ENCODE measurements at places on chromosomes 2 and 18. TPM values are rescaled to one million over a fixed set of nuclear protein-coding genes. Genes with fewer than 3 reads are reported as not detected.
A peak's percentile ranks its signal among the peaks of the same experiment; 100 is the strongest.

- no peak for DNase-seq
These were observed 298.4 kb downstream of the NDUFA10 start for GRCh38 chr2:239726631-239727181.

- DNase-seq: peak; percentile 82
These were observed 54.6 kb downstream of the ZFP36L2 start for GRCh38 chr2:43171789-43172188.

The TMEM198 gene
- 2.6 TPM for total RNA-seq

GRCh38 chr18:23967321-23968089 lies 47.0 kb upstream of the TTC39C start:
- DNase-seq: no peak

The CYP26B1 gene
- 4.4 TPM for total RNA-seq

DNA sequence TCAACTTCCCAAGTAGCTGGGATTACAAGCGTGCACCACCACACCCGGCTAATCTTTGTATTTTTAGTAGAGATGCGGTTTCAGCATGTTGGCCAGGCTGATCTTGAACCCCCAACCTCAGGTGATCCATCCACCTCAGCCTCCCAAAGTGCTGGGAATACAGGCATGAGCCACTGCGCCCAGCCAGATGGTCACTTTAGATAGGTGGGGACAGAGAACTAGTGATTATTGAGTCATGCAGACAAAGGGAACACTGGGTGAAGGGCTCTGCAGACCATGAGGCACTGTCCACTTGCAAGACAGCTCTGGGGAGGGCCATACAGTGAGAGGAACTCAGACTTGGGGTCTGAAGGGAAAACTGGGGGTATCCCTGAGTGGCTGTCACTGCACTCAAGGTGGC lies 58.4 kb upstream of the POMC start:
- no peak for DNase-seq

DNA sequence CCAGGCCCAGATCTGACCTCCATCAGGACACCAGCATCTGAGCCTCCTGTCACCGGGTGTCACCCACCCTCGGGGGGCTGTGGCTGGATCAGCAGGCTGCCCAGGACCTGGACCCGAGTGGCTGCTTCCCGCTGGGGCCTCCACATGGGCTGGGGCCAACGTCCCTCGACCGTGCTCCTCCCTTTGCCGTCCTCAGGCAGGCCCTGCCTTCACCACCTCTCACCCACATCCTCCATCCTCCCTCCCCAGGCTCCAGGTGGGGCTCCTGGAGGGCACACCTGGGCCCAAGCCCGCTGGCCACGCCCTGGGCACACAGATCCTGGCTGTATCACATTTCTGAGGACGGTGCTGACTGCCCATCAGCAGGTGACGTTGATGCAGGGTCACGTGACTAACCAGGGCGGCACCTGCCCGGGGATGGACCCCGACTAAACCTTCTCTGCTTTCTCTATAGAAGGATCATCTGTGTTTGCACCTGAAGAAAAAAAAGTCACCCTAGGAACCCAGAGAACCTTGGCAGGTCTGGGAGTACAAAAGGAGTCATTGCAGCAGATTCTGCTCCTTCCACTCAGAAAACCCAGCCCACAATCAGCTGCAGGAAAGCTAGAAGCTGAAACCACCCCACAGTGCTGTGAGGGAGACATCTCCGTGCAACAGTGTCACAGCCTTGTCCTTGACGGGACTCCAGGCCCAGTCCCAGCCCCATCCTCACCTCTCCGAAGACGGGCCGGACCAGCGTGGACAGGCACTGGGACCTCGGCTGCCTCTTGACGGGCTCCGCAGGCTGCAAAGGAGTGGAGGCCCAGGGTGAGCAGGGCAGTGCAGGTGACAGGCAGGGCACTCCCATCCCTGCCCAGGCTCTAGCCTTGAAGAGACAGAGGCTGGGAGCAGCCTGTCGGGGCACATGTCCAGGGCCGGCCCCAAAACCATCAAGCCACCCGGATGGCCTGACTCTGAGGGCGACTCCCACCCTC lies 11.2 kb downstream of the STK25 start:
- DNase-seq: no peak

DNA sequence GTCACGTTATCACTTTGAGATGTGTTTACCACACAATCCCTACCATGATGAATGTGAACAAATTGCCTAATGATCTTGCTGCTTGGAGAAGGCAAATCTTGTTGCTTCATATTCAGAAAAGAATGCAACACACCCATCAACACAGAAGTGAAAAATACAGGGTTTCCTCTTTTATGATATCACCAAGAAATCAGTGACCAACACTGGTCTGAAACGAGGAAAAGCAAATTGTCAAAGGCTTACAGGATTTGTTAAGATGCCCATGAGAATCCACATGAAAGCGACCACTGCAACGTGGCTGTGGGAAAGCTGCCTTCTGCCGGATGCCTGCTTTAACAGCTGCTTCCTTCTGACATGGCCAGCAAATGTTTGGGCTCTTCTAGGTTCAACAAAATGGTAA lies 397.6 kb upstream of the LRATD1 start:
- no peak for DNase-seq

GRCh38 chr2:165897726-165898125 lies 55.9 kb downstream of the TTC21B start:
- no peak for DNase-seq

The LIMS3 gene
- total RNA-seq: 4.1 TPM

The WDR75 gene
- total RNA-seq: 15.0 TPM

- no peak for DNase-seq
These were observed 36.6 kb upstream of the MRPL19 start for GRCh38 chr2:75609937-75610508.

GRCh38 chr18:77124452-77124922 lies 8.1 kb downstream of the MBP start:
- no peak for DNase-seq

GRCh38 chr2:7007846-7008741 lies 90.9 kb downstream of the RNF144A start:
- DNase-seq: peak; percentile 96

The CAPN13 gene
- not detected for total RNA-seq

The MEX3C gene
- total RNA-seq: 16.4 TPM

The CD207 gene
- not detected for total RNA-seq

DNA sequence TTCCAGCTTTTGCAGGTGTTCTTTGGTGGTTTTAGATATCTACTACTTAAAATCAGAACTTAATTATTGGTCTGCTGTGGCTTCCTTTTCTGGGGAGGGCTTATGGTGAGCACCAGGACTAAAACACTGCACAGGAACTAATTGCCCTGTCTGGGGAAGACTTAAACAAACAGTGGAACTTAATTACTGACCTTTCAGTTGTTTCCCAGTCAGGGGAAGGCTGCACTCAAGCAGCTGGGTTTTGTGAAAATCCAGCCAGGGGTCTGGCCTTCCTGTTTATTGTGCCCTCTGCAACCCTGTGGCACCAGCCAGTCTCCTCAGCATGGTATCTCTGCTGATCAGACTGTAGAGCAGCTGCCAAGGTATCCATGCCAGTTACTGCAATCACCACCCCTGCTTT lies 398.2 kb downstream of the ADCYAP1 start:
- DNase-seq: no peak

DNA sequence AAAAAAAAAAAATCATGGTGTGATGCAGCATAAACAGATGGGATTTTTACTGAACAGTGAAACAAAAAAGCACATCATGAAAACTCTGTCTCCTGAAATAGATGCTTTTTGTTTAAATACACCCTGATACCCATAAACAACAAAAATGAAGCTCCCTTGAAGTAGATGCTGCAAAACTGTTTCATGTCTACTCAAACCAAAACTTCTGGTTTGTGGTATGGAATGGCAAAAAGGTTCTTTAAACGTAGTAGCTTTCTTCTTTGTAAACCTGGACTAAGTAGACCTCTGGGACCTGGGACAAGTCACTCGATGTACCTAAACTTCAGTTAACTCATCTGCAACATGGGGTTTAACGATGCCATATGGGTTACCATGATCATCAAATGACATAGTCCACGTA lies 64.4 kb upstream of the RAPH1 start:
- no peak for DNase-seq

The PLA2R1 gene
- 3.0 TPM for total RNA-seq

All from Right ventricle myocardium superior (tissue), 1 donor.